GDM1 (cell line): ENCODE measurements at places on chromosomes 2 and 18.

DNA sequence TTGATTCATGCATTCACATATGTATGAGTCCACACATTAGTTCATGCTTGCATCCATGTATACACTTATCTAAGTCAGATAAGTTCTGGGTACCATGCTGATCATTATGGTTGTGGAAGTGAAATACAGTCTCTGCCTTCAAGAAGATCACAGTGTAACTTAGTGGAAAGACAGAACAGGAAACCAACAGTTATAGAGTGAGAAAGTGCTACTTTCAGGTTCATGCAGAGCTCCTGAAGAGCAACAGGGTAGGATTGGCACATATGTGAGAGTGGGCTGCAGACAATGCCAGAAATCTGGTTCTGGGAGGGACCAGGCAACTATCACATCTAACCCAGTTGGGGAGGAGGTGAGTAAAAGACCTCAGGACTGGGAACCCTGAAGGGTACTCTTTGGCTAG, 35.4 kb upstream of the PGAP1 start:
- no peak for DNase-seq

DNA sequence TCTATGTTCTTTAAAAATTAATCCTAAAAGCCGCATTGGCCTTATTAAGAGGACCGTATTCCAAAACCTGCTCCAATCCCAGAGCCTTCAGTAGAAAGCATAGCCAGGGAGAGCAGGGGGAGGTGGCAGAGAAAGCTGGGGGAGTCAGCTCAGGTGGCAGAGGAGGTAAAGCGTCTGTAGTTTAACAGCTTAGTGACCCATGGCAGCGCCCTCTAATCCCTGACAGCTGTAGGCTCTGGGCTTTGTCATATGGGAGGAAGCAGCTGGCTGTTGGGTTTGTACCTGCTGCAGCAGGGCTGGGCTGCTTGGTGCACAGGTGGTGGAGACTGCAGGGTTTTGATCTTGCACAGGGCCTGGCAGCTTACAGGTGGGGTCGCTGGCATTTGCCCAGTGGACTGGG, 50.6 kb downstream of the THNSL2 start:
- no peak for DNase-seq

GRCh38 chr2:148876202-148876594, 1.2 kb downstream of the KIF5C start:
- DNase-seq, result no peak

- DNase-seq, result no peak
Measured at GRCh38 chr18:37672932-37673595, 107.5 kb upstream of the CELF4 start.

- no peak for DNase-seq
Measured at GRCh38 chr18:35080058-35080457, 38.8 kb downstream of the MAPRE2 start.

- no peak for DNase-seq
Measured at GRCh38 chr2:174597345-174598047, at the start of gene WIPF1. Gene WIPF1, minus strand, starts transcription at chr2:174597804. Its CDS starts 12,231 bp downstream, at chr2:174585573.
